HEK293T (cell line): ENCODE measurements at places on chromosomes 11 and 22.

- no peak for DNase-seq
Observed at GRCh38 chr11:131373095-131373725, 2.8 kb downstream of the NTM start.

GRCh38 chr22:35053060-35053835, 12.7 kb upstream of the ISX start:
- no peak for DNase-seq

DNA sequence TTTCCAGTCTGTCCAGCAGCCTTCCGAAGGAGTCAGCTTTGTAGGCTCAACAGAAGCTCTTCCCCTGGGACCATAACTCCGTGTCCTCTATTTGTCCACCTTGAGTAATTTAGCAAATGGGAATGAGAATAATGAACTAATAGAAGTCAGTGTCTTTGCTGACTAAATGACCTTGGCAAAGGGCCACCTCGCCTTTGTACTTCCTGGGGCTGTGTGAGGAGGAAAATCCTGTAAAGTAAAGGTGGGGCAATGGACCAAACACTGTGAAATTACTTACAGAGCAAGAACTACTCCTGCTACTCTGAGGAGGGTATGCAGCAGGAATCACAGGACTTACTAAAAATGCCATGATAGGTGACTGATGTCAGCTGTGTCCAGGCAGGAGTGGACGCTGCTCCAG, 36.2 kb upstream of the CSNK2A3 start:
- DNase-seq: no peak

- no peak for DNase-seq
Observed at GRCh38 chr11:11217929-11218628, 135.0 kb downstream of the CSNK2A3 start.

- no peak for DNase-seq
Observed at GRCh38 chr11:95485115-95485900, 254.3 kb upstream of the SESN3 start.

DNA sequence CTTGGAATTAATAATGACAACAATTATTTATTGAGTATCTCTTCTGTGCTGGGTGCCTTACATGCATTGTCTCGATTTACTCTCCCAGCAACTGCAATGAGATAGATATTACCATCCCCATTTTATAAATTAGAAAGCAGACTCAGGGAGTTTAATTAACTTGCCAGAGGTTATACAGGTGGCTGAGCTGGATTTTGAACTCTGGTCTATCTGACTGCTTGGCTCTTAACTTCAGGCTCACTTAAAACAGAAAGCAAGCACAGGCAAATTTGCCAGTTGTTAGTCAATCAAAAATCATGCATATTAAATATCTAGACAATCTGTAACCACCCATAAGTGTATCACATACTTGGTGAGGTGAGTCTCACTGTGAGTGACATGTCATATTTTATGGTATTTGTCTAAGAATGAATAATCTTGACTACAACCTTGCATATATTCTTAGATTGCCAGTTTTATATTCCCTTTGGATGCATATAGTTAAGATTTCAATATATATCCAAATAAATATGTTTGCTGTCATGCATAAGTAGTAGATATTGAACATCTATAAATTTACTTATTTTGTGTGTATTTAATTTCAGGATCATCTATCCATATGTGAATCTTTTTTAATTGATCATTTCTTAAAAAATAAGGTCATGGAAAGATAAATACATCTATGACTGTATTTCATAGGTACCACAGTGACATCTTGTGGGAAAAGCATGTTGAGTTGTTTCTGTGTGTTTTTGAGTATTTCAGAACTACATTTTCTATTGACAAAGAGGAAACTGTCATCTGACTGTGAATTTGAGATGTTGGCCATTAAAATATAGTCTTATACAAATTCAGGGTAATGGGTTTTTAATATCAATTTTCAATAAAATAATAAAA, 112.0 kb upstream of the ARHGAP42 start:
- no peak for DNase-seq

DNA sequence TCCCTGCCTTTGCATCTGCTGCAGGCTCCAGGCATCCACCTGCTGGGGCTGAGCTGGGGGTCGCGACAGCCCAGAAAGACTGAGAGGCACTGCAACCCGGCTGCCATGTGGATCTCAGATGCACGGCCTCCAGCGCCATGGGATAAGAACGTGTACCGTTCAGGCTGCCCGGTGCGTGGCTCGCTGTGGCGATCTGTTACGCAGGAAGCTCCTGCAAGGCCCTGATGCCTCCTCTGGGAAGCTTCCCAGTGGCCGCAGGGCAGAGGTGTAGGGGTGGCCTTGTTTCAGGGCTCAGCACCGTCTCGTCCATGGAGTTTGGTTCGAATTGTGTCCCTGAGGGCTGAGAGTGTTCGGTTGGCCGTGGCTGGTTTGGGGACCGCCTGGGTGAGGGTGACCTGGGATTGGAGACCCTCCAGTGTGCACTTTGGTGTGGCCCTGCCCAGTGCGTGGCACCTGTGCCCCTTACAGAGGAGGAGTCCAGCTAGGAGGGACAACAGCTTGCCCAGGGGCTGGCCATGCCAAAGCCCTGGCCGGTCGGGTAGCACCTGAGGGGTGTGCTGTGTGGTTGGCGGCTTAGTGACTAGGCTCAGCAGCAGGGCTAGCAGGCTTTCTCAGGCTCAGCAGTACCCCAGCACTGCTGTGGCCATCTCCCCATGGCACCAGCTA, 1184.5 kb downstream of the BRD1 start:
- no peak for DNase-seq

GRCh38 chr11:106459135-106459534, 381.7 kb downstream of the AASDHPPT start:
- no peak for DNase-seq

- no peak for DNase-seq
Observed at GRCh38 chr22:41511521-41511968, 32.7 kb downstream of the POLR3H start.

DNA sequence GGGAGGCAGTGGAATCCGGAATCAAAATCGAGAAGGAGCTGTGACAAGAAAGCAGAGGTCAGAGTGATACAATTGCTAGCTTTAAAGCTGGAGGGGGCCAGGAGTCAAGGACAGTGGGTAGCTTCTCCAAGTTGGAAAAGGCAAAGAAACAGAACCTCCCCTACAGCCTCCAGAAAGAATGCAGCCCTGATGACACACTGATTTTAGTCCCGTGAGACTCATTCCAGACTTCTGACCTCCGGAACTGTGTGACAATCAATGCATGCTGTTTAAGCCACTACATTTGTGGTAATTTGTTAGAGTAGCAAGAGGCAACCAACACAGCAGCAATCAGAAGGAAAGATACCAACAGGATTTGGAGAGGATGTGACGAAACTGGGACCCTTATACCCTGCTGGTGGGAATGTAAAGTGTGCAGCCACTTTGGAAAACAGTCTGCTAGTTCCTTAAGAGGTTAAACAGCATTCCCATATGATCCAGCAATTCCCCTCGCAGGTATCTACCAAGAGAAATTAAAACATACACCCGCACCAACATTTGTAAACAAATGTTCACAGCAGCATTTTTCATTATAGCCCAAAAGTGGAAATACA, 66.7 kb downstream of the DSCAML1 start:
- no peak for DNase-seq

DNA sequence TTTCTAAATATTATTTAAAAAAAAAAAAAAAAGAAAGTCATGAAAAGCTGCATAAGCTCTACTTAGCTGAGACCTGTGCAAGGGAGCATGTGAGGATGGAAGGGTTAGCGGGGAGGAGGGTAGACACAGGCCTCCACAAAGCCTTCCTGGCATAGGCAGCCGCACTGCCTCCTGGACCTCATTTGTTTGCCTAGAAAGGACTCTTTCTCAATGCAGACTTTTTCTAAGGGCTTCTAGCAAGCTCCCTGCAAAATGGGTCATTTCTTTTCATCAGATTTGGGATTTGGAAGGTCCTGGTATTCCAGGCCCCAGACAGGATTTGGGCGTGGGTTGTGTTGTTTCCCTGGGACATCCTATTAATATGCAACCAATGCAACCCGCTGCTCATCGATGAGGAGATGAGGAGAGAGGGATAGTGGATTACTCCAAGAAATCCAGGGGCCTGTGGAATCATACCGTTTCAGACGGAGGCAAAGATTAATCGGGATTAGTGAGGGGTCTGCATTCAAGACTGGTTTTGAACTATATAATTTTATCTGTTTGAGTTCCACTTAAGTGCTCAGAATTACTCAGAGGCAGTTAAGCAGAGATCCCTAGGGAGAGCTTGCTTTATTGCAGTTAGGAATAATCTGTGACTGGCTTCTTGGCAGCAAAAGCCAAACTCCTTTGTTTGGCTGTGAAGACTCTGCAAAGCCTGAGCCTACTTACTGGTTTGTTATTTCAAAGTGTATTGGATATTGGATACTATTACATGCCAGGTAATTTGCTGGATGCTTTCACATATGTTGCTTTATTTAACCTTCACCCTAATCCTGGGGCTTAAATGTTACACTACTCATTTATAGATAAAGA, 106.9 kb upstream of the NAV2 start:
- DNase-seq: peak; percentile 40
